Stimulated activated CD4-positive, alpha-beta T cell treated with anti-CD3 and anti-CD28 coated beads, TNF-alpha, amount 100 ng/mL, for 1 hour (primary cell): ENCODE measurements at places on chromosomes 7 and 10.

GRCh38 chr10:37860494-37861190, 3.2 kb upstream of the ZNF248 start:
- no peak for DNase-seq

- DNase-seq, result no peak
These were observed 30.0 kb upstream of the VDAC2 start for GRCh38 chr10:75180592-75180991.

GRCh38 chr7:119197877-119198527, 973.5 kb downstream of the ANKRD7 start:
- DNase-seq, result no peak

DNA sequence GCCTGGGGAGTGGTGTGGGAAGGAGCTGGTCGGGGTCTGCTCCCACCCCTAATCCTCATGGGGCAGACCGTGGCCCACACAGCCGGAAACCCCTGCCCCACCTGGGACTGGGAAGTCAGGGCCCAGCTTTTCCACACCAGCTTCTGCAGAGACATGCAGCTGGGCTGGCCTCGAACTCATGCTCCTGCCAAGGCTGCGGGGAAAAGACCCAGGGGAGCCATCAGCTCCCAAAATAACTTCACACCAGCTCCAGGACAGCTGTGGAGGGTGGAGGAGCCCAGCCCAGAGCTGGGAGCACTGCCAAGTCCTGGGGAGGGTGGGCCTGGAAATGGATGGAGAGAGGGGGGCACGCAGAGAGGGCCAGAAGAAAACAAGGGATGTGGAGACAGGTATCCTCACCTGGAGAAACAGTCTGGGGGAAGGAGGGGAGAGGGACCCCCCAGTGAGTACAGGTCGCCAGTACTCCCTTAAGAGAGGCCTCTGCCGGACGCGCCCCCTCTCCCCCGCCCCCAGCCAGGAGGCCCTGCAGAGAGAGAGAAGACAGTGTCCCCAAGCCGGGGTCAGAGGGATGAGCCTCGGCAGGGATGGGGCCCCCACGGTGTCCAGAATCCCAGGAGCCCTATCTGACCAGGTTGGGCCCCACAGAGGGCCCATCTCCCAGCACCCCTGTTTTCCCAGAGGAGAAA, 11.5 kb upstream of the GRIFIN start:
- DNase-seq, result no peak

- DNase-seq, result no peak
These were observed 87.0 kb downstream of the VIPR2 start for GRCh38 chr7:159057647-159058046.

GRCh38 chr10:74934100-74934812, 107.9 kb downstream of the KAT6B start:
- DNase-seq, result no peak

GRCh38 chr7:73830681-73831583, at the start of gene CLDN4:
CLDN4 (plus strand) TSS chr7:73830996; CDS start chr7:73831202, 206 bp downstream.
- DNase-seq, result no peak

DNA sequence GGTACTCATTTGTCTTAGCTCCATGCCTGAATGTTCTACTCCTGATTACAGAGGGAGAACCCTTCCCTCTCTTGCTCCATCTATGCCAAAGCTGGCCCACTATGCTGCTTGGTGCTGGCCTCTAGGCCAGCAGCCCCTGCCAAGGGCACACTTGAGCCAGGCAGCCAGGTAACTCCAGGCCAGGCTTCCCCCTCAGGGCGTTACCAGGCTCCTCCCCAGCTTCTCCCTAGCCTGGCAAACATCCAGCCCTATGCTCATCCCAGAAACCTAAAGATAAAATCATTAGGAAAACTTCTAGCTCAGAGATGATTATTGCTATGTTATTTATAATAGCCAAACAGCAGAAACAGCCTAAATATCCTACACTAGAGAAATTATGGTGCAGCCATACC, 103.7 kb downstream of the KCNMA1 start:
- no peak for DNase-seq

DNA sequence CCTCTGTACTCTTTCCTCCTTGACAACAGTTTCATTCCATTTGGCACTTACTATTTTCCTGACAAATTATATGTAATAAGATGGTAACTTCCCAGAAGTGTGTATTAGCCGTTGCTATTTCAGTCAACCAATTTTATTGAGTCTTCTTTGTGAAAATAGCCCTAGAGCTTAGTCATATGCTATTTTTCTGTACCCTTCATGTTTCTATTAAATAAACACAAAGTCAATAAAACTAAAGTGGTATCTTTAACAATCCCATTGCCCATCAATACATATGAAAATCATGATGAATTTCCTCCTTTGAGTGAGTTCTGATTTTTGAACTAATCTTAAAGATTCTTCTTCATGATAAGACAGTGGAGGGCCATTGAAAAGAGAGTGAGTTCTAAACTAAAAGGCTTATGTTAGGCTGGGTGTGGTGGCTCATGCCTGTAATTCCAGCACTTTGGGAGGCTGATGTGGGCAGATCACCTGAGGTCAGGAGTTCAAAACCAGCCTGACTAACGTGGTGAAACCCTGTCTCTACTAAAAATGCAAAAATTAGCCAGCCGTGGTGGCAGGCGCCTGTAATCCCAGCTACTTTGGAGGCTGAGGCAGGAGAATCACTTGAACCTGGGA, 5.9 kb upstream of the MYPN start:
- DNase-seq, result no peak

DNA sequence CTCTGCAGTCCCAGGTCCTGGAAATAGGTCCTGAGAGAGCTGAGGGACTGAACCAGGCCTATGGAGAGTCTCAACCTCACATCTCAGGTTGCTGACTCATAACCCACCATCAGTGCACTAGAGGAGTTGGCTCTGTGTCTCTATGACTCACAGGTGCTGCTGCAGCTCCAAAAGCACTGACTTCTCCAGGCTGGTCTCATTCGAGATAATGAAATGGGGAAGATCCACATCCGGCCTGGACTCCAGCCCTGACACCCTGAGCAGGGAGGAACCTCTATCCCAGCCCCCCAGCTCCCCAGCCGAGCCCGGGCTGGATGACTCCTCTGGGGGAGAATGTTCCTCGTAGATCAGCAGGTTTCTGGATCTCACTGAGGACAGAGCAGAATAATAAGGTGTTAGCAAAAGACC, 35.5 kb upstream of the DGKI start:
- DNase-seq, result no peak

DNA sequence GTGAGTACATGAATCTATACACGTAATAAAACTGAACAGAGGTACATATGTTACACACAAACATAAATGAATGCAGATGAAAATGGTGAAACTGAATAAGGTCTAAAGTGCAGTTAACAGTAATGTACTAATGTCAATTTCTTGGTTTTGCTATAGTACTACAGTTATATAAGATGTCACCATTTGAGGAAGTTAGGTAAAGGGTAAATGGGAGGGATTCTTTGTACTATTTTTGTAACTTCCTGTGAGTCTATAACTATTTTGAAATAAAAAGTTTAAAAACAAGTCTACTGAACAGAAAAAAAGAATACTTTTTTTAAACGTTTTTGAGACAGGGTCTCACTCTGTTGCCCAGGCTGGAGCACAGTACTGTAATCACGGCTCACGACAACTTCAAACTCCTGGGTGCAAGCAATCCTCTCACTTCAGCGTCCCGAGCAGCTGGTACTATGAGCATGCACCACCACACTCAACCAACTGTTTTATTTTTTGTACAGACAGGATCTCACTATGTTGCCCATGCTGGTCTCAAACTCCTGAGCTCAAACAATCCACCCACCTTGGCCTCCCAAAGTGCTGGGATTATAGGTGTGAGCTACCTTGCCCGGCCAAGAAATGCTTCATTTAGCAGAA, 71.5 kb downstream of the WAPL start:
- DNase-seq, result no peak

DNA sequence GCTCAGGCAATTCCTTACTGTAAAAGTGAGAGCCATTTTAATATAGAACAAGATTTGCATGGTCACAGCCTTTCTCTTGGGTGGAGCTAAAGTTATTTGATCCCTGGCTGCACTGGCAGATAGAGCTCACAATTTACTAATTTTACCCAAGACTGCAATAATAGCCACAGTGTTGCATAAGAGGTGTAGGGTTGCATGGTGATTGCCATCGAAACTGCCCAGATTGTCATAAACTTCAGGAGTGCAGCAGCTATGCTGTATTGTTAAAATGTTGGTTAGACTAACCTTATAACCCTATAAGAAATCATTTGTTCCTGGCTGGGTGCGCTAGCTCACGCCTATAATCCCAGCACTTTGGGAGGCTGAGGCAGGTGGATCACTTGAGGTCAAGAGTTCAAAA, 50.0 kb downstream of the VCL start:
- no peak for DNase-seq

DNA sequence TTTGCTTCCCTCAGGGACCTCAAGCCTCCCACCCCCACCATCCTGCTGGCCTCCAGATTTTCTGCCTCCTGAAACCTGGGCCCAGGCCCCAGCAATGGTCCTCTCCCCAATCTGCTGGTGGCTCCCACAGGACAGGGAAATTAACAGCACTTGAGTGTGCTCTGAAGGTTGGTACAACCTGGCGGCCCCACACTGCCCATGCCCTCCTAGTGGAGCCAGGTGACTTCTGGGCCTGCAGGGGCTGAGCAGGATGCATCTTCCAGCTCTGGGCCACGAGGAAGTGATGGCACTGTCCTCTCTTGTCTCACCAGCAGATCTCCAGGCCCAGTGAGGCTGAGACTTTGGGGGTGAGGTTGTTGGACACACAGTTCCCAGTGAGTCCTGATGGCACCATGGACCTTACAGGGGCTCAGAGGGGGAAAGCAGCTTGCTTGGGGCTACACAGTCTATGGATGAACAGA, 3.6 kb upstream of the ZMIZ1 start:
- no peak for DNase-seq

- DNase-seq, result no peak
These were observed 48.6 kb upstream of the NRP1 start for GRCh38 chr10:33382921-33383713.

GRCh38 chr7:880450-880849, 4.1 kb downstream of the GET4 start:
- DNase-seq, result no peak

GRCh38 chr7:158935062-158935461, 78.7 kb downstream of the DYNC2I1 start:
- no peak for DNase-seq

GRCh38 chr10:22356324-22356873, 11.1 kb downstream of the SPAG6 start:
- no peak for DNase-seq

DNA sequence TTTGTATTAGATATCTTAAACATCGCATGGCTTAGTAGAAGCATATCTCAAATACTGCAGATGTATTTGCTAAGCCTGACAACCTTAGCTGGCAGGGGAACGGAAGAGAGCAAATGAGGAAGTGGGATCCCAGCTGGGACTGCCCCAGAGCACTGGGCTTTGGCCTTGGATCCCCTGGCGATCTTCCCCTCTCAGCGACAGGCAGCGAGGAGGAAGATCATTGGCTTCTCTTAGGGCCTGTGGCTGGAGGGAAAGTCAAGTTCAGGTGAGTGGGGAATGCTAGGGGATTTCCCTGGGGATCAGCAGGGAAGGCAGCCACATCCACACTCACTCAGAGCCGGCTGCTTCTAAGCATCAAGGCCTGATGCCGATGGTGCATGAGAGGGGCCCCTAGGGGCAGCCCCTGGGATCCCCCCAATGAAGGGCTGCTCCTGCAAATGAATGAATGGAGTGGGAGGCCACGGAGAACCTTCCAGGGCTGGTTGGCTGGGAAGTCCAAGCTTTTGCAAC, 42.0 kb downstream of the LYZL2 start:
- no peak for DNase-seq

DNA sequence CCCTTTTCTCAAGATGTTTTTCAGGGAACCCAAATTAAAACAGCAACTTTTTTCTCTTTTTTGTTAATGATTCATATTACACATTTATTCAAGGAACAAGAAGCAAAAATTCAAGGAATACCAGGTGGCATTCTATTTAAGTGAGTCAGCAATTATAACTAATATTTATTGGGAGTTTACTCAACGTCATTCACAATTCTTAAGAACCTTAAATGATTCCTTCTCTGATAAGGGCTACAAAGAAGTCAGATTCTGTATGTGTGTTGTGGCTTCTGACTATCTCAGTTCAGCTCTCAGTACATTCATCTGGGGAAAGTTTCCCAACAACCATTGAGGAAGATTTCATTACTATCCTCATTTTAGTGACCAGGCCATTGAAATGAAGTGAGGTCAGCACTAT, 470.7 kb upstream of the AKR1E2 start:
- no peak for DNase-seq

DNA sequence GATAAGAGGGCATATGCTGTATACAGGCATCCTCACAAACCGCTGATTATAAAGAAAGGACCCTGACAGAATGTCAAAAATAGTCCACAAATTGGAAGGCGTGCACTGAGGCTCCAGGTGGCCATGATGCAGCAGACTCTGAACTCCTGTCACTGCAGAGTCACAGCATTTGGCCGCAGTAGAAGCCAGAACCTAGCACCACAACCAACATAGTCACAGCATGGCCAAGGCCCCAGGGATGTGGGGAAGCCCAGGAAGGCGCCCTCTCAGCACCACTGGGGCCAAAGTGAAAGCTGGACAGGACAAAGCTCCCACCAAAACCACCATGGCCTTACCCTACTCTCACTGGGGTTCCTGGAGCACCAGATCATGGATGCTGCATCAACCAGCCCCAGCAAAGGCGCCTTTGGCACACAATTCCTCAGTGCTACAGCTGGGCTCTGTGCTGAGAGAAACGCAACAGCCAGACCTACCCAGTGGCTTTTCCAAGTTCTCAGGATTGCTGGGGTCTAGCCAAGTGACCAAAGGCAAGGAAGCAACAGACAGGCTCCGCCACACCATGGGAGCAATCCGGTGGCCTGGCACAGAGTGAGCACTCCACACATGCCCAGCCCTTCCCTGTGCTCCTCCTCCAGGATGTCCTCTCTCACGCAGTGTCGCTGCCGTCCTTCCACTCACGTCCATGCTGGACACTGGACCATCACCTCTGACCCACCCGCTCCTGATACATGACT, 60.2 kb downstream of the STK17A start:
- DNase-seq, result no peak
